ENCODE measurements at places on chromosomes 4 and X. TPM values are rescaled to one million over a fixed set of nuclear protein-coding genes. Genes with fewer than 3 reads are reported as not detected.

DNA sequence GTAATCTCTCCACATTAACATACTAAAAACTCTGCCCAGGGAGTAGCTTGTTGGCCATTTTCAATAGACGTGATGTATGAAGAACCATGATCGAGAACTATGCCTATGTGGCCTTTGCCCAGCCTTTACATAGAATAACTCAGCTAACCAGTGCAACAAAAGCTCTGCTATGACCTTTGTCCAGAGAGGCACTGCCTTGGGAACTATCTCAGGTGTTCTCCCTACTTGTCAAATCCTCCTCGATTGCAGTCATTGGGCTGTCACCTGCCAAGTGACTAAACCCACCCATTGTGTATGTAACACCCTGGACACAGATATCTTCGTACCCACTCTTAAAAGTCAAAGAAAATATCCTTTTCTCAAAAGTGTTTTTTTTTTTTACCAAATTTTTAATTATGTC lies 610.3 kb upstream of the GALNTL6 start:
- no peak for DNase-seq

DNA sequence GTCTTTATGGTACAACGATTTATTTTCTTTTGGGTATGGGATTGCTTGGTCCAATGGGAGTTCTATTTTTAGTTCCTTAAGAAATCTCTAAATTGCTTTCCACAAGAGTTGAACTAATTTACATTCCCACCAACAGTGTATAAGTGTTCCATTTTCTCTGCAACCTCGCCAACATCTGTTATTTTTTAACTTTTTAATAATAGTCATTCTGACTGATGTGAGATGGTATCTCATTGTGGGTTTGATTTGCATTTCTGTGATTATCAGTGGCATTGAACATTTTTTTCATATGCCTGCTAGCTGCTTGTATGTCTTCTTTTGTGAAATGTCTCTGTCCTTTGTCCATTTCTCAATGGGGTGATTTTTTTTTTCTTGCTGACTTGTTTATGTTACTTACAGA lies 42.8 kb downstream of the UCHL1 start:
- DNase-seq = no peak

The AMTN gene
- total RNA-seq = not detected

- no peak for DNase-seq
Observed at GRCh38 chr4:100805538-100805937, 287.7 kb upstream of the EMCN start.

The MAGEC2 gene
- total RNA-seq = not detected

The HERC5 gene
- total RNA-seq = 0.54 TPM

GRCh38 chr4:38805530-38806145 lies 1.0 kb upstream of the TLR1 start:
- no peak for DNase-seq

DNA sequence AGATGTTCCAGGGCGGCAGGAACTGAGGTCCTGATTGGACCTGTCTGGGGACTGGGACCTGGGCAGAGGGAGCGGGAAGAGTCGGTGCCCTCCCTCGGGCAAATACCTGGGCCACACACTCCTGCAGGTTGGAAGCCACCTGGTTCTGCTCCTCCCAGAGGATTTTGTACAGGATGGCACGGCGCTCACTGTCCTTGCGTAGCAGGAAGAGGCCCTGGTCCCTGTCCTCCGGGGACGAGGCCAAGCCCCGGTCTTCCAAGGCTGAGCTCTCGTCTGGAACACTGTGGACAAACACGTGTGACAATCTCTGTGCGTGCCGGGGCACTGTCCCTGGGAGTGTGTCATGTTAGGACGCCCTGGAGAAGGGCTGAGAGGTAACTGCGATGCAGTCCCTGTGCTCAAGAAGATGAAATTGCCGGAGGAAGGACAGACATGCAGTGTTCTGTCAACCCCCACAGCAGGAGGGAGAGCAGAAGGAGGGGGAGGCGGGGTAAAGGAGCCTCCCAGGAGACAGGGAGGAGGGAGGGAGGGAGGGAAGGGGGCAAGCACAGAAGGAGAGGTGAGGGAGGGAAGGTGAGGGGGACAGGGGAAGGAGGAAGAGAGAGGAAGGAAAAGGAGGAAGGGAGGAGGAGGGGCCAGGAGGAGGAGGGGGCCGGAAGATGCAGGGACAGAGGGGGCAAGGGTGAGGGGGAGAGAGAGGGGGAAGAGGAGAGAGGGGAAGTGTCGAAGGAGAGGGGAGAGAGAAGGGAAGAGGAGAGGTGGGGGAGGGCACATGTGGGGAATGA lies 29.0 kb downstream of the PDHA1 start:
- no peak for DNase-seq

DNA sequence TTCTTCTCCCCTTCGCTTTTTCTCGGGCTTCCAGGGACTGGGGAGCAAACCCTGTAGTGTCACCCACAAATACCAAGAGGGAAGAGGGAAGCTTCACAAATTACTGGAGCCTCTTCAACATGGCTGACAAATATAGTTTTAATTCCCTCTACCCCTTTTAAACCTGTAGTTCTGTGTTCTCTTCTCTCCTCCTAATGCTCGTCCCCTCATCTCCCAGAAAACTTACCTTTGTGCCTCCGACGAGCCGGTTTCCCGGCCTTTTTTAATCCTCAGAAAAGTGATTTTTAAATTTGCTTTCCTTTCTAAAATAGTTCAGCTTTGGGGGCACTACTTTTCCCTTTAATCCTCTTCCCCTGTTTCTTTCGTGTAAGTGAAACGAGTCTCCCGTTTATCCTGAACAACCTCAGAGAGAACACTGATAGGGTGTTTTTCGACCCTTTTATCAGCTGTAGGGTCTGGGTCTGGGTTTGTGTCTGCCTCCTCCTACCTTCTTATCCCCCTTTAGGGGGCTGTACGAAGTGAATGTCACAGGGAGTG lies 408 bp downstream of the TET2 start:
- DNase-seq = no peak

DNA sequence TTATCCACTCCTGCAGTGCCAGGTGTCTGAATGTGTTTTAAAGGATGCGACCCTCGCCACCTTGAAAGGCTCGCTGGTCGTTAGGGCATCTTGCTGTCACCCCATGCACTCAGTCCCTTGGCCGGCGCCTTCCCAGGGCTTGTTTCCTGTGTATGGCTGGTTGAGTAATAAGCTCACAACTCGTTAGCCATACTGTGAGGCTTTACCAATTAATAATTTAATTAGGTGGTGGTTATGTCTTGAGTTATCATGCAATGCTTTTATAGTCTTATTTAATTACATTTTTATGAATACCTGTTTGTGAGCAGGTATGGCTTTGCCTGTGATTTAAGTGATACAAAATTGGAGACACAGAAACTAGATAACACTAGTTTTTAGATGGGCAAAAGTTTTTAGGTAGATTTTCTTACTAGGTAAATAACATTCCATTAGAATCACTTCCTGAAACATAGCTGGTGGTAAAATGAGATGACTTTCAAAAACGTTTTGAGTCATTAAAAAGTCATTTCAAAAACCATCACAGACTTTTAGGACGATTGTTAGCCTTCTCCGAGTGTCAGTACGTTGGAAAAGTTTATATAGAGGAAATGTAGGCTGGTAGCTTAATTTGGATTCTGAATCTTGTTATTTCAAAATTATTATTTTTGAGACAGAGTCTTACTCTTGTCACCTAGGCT lies 18.2 kb downstream of the PTTG2 start:
- DNase-seq = peak; percentile 49

DNA sequence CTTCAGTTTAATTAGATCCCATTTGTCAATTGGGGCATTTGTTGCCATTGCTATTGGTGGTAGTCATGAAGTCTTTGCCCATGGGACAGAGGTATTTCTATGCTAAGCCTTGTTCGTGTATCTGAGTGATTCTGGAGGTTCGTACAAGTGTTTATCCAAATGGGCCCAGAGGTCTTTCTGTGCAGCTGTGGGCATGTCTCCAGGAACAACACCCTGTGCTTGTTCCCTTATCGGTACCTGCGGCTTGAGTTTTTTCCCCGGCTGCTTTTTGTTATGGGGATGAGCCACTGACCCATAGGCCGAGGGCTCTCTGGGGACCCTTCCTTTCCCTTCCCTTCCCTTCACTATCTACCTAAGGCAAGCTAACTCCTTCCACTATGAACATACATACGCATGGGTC lies 81.4 kb upstream of the WDR1 start:
- DNase-seq = no peak

GRCh38 chrX:36087366-36087765 lies 167.8 kb downstream of the CFAP47 start:
- no peak for DNase-seq

The LINC00632 gene
- 16.9 TPM for total RNA-seq

DNA sequence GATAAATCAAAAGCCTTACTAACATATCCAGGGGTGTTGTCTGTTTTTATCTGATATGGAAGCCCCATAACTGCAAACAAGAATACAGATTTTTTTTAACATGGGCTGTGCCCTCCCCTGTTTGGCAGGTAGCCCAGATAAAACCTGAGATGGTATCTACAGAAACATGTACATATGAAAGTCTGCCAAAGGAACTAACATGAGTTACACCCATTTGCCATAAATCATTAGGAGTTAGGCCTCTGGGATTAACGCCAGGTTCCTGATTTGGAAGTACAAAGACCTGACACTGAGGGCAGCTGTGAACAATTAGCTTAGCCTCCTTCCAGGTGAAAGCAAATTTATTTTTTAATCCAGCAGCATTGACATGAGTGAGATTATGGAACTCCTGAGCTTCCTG lies 264.3 kb downstream of the TECRL start:
- DNase-seq = peak; percentile 90

GRCh38 chr4:7778510-7779431 lies 160.9 kb downstream of the AFAP1 start:
- DNase-seq = no peak

- no peak for DNase-seq
Observed at GRCh38 chr4:187656959-187657358, 338.6 kb upstream of the ZFP42 start.

The PRR32 gene
- not detected for total RNA-seq

- DNase-seq = no peak
Observed at GRCh38 chr4:162837679-162838078, 329.0 kb downstream of the NAF1 start.

Data from MCF 10A (cell line).